CD8-positive, alpha-beta T cell (primary cell): ENCODE measurements at places on chromosomes 4 and X.

- no peak for DNase-seq
Measured at GRCh38 chrX:49925176-49925575, 2.8 kb downstream of the CLCN5 start.

GRCh38 chrX:130186651-130187050, 14.9 kb downstream of the RAB33A start:
- DNase-seq, result no peak

DNA sequence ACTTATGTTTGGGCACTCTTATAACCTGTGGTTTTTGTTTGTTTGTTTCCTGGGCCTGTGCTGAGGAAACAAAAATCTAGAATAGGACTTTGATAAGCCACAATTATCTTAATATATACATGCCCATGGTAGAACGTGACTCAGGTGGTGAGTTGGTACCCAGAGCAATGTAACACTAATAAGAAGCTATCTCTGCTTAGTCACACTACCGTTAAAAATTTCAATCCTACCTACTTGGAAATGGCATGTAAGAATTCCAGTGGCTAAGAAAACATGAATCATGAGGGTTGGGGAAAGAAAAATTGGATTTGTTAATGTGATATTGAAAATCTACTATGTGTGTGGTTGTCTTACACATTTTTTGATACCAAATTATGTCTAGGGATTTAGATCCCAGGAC, 30.5 kb upstream of the ADGRG2 start:
- DNase-seq, result no peak

DNA sequence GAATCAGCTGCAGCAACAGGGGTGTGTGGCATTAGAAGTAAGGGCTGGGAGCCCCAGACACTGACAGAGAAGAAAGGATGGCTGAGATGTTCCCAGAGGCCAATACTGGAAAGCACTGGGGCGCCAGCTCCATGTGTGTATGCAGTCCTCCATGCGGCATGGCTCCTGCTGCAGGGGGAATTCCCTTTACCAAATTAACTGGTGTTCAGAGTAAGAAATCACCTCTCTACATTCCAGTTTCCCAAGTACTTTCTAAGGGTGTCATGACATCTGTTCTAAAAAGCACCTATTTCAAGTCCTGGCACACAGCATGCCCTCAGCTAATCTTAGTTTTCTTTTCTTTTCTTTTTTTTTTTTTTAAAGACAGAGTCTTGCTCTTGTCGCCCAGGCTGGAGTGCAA, 98.0 kb downstream of the MAML3 start:
- DNase-seq, result no peak

- no peak for DNase-seq
Measured at GRCh38 chr4:62191451-62192240, 991.5 kb downstream of the ADGRL3 start.

- DNase-seq, result no peak
Measured at GRCh38 chr4:156294577-156294976, 340.9 kb upstream of the CTSO start.

DNA sequence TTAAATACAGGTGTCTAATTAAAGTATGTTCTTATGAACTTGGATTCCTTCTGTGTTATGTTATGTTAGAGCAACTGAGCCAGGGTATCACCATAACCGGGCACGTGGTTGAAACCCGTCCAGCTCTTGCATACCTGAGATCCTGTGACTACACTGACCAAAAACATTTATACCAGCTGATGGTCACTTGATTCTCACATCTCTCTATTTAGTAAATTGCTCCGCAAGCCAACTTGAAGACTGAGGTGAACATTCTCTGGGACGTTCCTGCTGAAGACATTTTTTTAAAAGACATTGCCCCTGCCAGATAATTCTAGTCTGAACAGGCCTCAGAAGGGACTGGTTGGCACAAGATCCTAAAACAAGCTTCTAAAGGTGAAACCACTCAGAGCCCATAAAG, 550.0 kb upstream of the DIPK2B start:
- DNase-seq, result no peak

DNA sequence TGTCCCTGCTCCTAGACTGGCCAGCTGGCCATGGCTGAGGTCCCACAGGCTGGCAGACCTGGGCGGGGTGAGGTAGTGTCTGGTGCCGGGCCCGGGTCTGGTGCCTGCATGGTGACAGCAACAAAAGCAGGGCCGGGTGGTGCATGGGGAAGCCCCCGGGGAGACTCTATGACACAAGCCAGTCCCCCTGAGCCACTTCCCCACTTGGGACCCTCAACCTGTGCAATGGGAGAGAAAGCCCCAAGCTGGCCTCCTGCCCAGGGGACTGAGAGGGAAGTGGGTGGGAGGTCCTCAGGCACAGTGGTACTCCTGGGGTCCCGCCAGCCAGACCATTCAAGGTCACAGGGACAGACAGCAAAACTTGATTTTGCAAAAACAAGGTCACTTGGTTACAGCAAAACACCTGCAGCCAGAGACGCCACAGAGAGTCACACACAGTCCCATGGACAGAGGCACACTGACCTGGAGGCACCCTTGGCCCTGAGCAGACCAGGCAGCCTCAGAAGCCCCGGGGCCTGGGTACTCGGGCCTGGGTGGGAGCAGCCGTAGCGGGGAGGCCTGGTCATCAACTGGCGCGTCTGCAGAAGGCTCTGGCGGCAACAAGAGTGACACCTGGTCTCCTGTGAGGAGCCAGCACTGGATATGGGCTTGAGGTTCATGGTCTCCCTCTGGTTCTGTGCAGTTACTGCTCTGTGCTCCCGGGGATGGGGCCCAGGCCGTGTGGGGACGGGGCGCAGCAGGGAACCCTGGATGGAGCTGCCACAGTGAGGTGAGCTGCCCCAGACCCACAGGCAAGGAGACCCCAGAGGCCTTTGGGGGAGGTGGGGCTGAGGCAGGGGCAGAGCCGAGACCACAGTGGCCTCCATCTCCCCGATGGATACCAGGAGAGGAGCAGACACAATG, 60.6 kb downstream of the HTRA3 start:
- DNase-seq, result no peak

GRCh38 chrX:46624090-46624786, 50.7 kb downstream of the CHST7 start:
- no peak for DNase-seq

DNA sequence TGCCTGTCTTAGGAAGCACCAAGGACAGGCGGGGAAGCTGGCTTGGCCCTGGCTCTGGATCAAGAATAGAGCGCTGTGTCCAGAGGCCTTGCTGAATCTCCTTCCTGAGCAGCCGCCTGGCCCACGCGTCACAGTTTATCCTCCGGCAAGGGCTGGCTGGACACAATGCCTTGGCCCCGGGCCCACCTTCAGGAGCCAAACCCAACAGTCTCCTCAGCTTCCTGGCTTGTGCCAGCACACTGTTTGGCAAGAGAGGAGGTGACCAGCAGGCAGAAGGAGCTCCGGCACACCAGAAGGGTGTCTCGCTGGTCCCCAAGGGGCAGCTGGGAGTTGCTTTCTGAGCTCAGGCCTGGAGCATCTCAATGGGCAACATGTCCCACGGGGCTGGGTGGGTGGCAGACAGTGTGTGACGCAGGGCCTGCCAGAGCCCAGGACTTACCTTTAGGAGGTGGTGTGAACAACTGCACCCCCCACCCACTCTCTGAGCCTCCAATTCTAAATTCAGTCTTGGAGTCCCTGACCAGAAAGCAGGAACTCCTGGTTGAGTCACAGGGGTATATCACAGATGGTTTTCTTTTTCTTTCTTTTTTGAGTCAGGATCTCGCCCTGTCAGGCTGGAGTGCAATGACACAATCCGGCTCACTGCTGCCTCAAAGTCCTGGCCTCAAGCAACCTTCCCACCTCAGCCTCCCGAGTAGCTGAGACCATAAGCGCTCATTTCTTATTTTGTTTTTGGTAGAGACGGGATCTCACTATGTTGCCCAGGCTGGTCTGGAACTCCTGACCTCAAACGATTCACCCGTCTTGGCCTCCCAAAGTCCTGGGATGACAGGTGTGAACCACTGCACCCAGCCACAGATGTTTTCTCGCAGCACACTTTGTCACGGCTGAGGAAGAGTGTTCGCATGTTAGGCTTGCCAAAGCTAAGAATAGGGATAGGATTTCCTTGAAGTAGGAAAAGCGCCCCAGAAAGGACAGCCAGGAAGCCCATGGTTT, 361.2 kb downstream of the BCOR start:
- DNase-seq, result no peak

- no peak for DNase-seq
Measured at GRCh38 chr4:146857298-146857697, 88.4 kb downstream of the TTC29 start.

GRCh38 chrX:129698150-129698549, 40.6 kb upstream of the XPNPEP2 start:
- DNase-seq, result no peak

- peak; percentile 20 for DNase-seq
Measured at GRCh38 chr4:147689067-147689466, 5.1 kb upstream of the PRMT9 start.

GRCh38 chr4:17397611-17398010, 114.3 kb downstream of the QDPR start:
- DNase-seq, result no peak

- DNase-seq, result no peak
Measured at GRCh38 chrX:103556963-103557612, 28.2 kb upstream of the TCEAL4 start.

GRCh38 chr4:77385124-77385969, 220.3 kb upstream of the CXCL13 start:
- DNase-seq, result peak; percentile 67

DNA sequence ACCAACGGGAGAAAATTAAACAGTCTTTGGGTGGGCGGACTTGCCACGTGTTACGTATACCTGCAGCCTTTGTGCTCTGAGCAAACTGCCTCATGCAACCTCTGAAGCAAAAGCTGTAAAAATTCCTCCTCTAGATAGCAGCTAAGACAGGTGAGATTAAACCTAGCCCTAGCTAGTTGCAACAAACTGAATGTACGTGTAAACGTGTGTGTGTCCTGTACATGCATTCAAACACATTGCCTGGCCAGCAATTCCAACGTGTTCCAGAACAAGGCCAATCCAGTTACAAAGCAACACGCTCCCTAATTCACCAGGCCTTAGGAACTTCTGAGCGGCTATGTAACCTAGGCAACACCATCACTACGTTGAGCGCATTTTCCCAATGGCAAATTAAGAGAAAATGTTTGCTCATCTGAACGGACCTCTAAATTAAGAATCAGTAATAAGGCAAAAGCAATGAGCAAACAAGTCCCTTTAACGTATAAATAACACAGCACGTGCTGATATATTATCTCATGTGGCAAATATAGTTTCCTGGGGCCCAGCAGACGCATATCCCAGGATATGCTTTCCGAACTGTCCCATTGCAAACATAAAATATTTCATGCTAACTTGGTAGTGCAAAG, 792 bp downstream of the PPID start:
- peak; percentile 56 for DNase-seq

DNA sequence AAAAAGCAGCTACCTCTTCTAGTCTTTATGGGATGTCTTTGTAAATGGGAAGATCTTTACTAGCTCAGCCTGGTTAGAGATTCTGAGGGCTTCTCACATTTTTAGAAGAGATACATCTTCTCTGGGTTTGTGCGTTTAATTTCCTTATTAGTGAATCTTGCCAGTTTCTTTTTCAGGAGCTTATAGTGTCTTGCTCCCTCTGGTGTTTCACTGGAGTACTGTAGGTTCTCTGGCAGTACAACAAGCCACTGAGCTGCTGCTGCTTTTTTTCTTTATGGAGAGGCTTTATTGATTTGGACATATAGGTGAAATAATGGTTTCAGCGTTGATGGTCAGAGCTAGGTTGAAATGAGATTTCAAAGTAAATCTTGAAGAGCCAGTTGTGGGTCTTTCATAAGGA, 82.9 kb downstream of the LAS1L start:
- DNase-seq, result no peak

GRCh38 chrX:10902001-10902400, 209.1 kb upstream of the HCCS start:
- no peak for DNase-seq

- no peak for DNase-seq
Measured at GRCh38 chr4:82661181-82661992, 99.6 kb upstream of the TMEM150C start.

DNA sequence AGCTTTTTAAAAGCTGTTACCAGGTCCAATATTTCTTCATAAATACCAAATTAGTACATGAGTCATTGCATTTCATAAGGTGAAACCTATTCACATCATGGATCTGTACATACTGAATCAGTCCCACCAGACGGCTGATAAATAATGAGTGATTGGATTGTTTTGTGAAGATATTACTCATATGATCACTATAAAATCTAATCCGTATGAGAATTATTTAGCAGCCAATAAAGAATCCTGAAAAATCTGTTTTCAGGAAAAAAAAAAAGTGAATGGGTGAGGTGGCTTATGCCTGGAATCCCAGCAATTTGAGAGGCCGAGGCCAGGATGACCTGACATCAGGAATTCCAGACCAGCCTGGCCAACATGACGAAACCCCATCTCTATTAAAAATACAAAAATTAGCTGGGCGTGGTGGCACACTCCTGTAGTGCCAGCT, 438.1 kb downstream of the INPP4B start:
- no peak for DNase-seq

- no peak for DNase-seq
Measured at GRCh38 chr4:90237751-90238530, 110.7 kb downstream of the CCSER1 start.

DNA sequence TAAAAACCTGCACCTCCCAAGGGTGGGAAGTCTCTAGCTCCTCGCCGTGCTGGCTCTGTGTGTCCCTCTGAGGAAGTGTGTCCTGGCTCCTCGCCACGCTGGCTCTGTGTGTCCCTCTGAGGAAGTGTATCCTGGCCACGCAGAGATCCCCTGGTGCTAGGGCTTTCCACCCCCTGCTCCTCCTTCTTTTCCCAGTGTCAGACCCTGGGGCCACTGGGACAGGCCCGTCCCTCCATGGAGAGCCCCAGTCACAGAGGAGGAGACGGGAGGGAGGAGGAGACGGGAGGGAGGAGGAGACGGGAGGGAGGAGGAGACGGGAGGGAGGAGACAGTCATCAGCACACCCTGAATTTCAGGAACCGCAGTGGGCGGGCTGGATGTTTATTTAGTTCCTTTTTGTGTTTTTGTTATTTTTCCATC, 53.8 kb upstream of the HGFAC start:
- no peak for DNase-seq

- no peak for DNase-seq
Measured at GRCh38 chr4:10028910-10029309, 7.6 kb upstream of the SLC2A9 start.

DNA sequence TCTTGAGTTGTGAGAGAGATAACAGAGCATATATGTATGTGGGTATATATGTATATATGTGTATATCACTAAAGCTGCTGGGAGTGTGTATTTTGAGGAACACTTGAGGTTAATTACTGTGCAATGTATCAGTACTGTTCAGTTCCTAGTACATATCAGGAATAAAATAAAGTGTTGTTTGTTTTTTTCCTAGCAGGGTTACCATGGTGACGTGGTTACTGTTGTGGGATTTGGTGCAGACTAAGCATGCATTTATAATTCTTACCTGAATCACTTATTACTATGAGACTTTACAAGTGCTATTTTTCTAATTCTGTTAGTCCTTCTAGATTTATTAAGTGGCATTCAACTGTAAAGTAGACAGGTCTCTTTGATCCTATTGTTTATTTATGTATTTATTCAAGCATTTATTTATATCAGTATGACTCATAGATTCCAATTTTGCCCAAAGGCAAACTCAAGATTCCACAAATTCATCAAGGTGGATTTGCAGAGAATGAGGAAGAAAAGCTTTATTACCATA, 26.9 kb upstream of the BEX4 start:
- DNase-seq, result no peak
